ENCODE measurements at places on chromosomes 3 and 15.

DNA sequence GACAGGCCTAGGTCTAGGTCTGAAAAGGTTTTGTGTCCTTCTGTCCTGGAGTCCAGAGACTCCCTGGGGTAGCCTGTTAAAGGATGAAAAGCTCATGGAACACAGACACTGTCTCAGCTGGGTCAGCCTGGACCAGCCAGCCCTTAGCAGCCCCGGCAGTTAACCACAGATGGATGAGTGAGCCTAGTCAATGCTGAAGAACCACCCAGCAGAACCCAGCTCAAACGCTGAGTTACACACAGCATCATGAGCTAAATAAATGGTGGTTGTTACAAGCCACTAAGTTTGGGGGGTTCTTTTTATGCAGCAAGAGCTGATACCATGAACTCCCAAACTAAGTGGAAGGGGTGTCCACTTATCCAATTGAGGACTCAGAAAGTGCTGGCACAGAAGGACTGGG, 472.8 kb upstream of the PROK2 start:
- DNase-seq: no peak

DNA sequence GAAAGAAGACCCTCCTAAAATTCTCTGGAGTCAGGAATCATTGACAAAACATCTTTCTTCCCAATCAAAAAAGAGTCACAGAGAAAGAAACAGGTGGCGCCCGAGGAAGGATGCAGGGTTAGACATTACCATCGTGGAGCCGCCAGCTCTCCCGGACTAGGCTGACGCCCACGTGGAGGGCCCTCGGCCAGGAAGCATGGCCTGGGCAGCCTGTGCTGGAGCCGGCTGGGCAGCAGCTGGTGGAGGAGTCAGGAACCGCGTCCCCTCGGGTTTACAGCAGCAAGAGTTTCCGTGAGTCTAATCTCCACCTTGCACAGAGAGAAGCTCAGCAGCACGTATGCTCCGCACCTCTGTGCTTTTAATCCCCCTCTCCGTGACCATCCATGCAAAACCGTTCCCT, 533.7 kb upstream of the ATP11B start:
- DNase-seq: no peak

GRCh38 chr3:10520072-10520471, 14.7 kb upstream of the ATP2B2 start:
- DNase-seq: no peak

- DNase-seq: no peak
Measured at GRCh38 chr3:172135185-172135584, 95.8 kb downstream of the FNDC3B start.

DNA sequence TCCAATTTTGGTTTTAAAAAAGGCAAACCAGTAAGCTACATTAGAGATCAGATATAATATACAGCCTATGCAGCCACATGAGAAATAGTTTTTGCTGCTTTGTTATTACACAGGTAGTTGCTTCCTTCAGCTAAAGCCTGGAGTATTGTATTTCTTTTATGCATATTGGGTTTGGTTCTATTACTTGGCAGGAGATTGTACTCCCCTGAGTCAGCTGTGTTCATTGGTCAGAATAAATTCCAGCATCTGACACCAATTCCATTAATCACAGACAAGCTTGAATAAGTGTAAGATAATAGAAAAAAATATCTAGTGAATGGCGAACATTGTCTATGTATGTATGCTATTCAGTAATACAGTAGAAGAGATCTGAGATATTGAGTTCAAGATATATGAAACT, 26.1 kb upstream of the ZCWPW2 start:
- no peak for DNase-seq

Measured in NCI-H748 treated with DMSO at 0.1 percent for 48 hours (cell line).